RWPE1 (cell line): ENCODE measurements at places on chromosomes 12 and 14.

DNA sequence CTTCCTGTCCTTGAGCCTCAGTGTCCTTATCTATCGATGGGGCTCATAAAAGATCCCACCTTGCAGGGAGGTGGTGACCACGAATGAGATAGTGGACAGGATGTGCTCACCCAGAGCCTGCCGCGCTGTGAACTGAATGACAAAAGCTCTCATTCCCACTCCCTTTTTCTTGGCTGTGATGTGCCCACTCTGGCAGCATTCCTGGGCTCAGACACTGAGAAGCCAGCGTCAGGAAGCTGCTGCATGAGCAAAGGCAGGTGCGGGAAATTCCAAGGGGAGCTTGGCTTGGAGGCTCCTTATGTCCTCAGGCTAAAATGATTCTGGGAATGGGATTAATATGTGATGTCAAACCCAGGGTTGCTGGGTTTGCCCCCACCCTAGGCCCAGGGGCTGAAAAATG, 61.6 kb downstream of the EFCAB11 start:
- DNase-seq: no peak

GRCh38 chr12:19706936-19707335, 267.6 kb downstream of the AEBP2 start:
- DNase-seq: no peak

GRCh38 chr14:103696466-103697071, 18.7 kb downstream of the XRCC3 start:
- DNase-seq: no peak

- peak; percentile 35 for DNase-seq
These were observed 729 bp downstream of the OSBPL8 start for GRCh38 chr12:76558684-76559399.

- peak; percentile 49 for DNase-seq
These were observed 611 bp downstream of the SARNP start for GRCh38 chr12:55816881-55817344.

DNA sequence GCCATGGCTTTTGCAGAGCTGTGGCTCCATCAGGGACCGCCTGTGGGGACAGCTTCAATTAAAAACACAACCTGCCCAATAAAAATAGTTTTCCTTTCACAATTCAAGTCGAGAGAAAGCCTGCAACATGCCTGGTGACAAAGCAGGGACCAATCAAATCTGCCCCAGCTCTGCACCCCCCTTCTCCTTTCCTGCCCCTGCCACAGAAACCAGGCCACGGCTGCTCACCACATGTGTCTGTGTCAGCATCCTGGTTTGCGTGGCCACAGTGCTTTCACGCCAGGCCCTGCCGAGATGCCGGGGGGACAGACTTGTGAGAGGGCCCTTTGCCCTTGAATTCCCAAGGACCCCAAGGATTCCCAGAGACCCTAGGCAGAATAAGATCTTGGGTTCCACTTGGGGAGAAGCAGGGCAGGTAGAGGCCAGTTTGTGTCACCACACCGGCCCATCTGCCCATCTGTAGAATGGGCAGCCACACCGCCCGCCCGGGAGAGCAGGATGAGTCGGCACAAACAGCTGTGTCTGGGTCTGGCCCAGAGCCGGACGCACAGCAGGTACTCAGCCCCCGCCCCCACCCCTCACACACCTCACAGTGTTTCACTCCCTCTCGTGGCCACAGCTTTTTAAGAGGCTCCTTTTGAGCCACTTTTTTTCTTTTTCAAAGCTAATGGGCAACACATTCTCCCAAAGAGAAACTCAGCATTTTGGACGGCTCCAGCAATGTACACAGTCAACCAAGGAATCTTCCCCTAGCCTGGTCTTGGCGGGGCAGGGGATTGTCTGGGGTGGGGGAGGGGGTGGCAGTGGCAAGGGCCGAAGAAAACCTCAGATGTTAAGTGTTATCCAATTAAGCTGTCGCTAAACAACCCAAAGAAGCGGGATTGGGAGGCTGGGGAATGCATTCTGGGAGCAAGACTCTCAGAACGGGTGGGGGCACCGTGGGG, 41.5 kb downstream of the BCL11B start:
- no peak for DNase-seq

DNA sequence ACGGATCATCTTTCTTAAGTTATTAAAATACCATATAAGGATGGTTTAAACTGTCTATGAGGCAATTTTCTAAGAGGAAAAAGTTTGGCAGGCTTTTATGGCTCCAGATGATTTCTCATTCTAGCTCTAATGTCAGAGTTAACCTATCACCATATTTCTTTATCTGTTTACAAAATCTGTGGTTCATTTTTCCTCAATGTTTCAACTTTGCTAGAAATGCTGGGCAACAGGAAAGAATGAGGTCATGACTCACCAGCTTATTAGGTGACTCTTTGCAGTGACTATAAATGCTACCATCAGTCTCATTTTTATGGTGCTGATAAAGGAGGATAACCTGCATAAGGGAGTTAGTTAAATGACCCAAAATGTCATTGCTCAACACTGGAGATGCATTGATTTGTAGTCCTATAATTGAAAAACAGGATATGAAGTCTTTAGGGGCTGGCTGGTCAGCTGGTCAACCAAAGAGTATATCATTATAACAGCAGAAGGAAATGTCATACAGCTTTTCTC, 45.3 kb upstream of the RAP1B start:
- DNase-seq: peak; percentile 27

GRCh38 chr14:103418481-103418818, 33.2 kb downstream of the MARK3 start:
- DNase-seq: no peak

DNA sequence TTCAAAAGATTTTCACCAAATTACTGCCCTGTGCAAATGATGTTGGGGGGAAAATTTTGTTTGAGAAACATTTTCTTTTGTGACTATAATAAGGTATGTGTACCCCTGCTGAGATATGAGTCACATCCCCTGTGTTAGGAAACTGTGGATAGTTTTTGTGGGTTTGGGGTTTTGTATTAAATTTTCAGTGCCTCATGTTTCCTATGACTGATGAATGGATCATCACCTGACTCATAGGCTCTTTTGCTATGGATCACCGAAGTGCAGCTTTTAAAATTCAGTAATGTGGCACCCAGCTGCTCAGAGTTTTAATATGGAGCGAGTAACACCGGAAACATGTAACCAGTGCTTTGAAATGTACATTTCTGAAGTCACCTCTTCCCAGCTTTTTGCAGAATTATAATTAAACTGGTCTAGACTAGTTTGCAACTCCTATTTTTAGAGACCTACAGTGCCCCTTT, 167.4 kb upstream of the HMGA2 start:
- peak; percentile 90 for DNase-seq

- DNase-seq: no peak
These were observed 7.0 kb downstream of the SYT1 start for GRCh38 chr12:78871566-78871965.

DNA sequence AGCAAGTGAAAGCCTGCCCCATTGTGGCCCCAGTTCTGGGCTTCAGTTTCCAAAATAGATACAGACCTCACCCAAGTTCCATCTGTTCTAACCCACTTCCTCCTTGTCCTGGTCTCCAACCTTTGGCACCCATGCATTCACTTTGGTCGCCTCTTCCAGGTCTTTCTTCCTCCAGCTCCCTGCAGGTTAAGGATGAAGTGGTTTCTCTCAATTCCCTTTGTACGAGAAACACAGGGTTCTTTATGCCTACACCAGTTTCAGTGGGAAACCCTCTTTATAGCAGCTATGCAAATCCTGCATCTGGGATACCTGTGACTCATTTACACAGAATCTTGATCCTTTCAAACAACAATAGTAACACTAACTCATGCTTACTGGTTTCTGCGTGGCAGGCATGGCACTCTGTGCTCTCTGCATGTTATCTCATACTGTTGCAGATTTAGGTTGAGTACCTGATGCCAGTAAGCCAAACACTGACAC, 110.6 kb upstream of the AMIGO2 start:
- peak; percentile 37 for DNase-seq

DNA sequence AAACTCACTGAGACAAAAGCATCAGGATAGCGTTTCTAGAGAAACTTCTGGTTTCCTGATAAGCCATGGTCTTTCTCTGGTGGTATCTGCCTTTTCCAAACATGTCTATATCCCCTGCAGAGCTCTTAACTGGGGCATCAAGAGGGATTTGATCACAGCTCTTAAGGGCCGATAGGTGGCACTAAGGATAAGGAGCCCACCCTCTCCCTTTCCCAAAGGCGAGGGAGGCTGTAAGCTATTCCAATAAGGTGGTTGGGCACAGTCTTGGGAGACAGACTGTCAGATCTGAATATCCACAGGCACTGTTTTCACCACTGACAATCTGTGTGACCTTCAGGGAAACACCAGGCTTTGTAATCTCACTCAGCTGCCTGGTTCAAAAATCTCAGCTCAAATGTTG, 206.0 kb downstream of the ADGRD1 start:
- no peak for DNase-seq

DNA sequence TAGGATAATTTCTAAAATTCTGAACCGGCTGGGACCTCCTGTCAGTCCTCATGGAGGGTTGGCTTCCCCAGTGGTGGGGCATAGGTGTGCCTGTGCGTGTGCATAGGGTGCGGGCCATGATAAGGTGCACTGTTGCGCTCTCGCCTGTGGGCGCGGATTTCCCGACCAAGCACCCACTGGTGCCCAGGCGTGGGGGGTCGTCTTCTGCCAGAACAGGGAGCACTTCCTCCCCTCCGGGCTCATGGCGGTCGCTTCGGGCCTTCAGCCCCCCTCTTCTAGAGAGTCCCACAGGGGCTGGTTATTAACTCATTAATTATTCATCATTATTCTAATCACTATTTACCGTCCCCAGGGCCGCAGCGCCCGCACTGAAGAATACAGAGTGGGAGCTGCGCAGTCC, 2.8 kb downstream of the C1QL4 start:
- DNase-seq: no peak

DNA sequence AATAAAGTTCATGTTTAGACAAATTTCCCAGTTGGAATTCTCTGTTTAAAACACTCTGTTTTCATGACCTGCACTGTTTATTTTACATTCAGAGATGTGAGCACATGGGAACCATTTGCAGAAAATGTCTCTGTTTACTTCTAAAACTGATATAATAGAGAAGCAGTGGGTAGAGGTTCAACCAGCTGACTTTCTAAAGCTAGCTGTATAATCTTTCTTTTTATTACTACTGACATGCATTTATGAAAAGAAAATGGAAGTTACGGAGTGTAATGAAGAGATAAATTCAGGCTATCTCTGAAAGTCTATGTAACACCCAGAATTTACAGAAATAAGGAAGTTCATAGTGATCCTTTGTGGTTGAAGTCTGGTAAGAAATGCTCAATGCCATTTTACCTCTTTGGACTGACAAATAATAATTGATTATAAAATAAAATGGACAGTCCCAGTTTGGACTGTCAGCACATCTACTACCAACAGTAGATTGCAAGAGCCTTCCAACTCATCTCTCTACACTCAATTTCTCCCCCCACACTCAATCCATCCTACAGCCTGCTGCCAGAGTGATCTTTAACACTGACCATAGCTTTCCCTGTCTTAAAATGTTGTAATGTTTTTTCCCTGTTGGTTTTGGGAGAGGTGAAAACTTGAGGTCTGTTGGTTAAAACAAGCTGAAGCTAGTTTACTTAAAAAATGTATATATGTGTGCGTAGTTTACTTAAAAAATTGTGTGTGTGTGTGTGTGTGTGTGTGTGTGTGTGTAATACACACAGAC, 137.4 kb downstream of the AEBP2 start:
- DNase-seq: no peak

DNA sequence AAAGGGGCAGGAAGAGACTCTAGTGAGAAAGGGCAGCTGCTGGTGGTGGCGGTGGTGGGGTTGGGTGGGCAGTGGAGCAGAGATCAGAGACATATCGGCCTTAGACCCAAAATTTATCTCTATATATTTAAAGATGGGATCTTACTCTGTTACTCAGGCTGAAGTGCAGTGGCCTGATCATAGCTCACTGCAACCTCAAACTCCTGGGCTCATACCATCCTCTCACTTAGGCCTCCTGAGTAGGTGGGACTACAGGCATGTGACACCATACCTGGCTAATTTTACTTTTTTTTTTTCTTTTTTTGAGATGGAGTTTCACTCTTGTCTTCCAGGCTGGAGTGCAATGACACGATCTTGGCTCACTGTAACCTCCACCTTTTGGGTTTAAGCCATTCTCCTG, 18.6 kb upstream of the ITGA5 start:
- no peak for DNase-seq
